Fibroblast of upper back skin (primary cell): ENCODE measurements at places on chromosomes 1 and 21.

- DNase-seq, result no peak
Measured at GRCh38 chr1:156530006-156530405, 29.4 kb upstream of the MEF2D start.

DNA sequence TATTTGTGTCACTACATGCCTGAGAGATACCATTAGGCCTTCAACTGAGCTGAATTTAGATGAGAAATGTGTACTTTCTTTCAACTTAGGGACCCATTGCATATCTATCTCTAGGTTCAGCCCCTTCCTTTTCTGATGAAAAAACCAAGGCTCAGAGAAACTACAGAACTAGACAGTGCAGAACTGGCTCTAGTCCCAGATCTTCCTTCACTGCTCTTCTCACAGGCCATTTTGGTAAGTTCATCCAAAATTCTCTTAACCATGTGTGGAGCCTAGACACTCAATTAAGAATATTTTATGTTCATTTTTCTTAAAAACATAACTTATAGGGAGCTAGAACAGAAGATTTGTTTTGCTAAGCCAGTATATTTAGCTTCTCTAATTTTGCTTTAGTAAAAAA is 128.9 kb downstream of the ASTN1 start:
- no peak for DNase-seq

DNA sequence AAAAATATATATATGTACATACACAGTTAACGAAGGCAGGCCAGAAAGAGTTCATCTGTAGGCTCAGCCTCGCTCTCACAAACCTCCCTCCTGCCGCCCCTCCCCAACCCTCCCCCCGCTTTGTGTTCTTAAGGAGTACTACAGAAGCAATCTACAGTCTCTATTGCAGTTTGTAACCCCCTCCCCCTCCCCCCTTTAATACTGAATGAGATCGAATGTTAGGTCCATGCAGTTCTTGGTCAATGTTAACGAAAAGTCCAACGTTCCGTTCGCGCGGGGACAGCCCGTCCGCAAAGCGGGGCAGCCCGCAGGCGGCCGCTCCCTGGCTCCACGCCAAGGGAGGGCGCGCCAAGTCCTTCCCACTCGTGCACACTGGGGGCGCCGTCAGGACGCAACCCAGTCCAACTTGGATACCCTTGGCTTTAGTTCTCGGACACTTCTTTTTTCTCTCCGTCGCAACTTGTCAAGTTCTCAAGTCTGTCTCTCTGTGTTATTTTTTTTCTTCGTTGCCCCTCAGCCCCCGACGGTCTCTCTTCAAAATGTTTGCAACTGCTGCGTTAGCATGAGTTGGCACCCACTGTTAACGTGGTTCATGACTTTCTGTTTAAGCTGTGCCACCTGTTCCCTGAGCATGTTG is 2.2 kb downstream of the JUN start:
- peak; percentile 66 for DNase-seq

- DNase-seq, result peak; percentile 46
Measured at GRCh38 chr1:153881751-153882150, 41.0 kb downstream of the GATAD2B start.

DNA sequence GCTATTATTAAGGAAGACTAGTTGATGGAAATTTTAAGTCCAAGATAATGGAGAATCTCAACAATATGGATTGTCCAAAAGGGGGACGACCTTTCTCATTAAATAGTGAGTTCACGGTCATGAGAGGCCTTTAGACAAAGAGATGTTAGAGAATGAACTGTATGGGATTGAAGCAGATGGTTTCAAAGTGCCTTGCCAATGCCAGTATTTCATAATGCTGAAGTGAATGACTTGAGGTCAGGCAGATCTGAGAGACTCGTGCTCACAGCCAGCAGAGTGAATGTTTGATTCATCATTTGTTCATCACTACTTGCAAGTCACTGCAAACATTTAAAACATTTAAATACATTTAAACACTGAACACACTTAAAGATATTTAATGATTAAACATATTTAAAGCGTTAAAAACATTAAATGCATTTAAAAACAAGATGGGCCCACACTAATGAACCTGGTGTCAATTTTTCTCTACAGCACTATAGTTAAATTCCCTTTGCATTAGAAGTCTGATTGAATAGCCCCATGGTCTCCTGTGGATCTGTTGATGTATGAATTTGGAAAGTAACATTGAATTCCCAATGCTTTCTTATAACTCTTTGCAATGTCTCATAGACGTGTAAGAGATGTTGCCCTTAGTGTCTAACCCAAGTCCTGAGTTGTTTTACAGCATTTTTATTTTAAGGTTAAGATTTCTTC is 80.7 kb downstream of the TGFB2 start:
- DNase-seq, result peak; percentile 73

DNA sequence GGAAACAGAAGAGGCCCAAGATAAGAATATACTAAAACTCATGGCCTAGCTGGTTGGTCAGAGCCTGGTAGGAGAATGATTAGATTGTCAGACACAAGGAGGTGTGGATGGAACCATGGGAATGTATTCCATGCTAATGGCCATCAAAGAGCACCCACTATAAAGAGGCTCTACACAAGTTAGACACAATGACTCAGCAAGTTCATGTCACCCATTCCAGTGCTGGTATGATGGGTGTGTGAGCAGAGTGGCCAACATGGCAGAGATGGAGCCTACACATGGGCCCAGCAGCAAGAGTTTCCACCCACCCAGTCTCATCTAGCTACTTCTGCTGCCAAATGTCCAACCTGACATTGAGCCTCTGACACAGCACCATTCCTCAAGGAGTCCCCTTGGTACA is 97.5 kb upstream of the COG2 start:
- DNase-seq, result no peak

DNA sequence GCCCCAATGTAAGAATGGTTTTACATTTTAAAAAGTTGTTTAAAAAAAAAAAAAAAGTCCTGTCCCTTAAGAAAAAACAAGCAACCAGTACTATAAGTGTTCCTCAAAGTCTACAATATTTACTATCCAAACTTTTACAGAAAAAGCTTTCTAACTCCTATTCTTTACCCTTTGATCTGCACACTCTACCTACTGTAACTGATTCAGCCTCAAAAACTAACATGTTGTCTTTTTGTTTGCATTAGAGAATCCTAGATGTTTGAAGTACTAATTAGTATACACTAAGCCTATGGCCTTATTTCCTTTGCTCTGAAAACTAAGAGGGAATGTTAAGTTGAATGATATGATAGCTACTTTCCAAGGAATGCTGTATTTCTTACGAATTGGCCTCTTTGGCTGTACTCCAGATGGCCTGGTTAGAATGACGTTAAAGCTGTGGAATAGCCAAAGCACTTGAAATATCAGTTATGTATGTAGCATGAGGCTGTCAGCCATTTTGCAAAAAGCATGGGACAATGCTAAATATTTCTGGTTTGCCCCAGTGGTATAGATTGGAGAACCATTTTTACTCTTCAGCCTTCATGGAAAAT is 234.8 kb downstream of the GPR52 start:
- DNase-seq, result peak; percentile 83

DNA sequence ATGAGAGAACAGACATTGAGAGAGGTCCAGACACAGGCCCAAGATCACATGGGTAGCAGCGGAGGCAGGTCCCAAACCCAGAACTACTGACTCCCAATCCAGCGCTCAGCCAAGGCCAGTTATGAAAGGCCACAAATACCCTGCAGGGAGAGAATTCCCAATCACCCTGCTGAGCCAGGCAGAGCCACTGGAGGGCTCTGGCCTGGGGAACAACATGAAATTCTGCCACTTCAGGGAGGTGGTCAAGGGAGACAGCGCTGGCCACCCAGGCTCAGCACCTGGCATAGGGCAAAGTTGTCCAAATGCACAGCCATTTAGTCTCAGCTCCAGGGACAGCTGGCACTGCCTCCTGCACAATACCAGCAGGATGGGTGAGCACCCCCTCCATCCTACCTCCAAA is 27.5 kb downstream of the SLC9A1 start:
- no peak for DNase-seq

- DNase-seq, result peak; percentile 71
Measured at GRCh38 chr1:224427346-224427745, 7.3 kb downstream of the WDR26 start.

DNA sequence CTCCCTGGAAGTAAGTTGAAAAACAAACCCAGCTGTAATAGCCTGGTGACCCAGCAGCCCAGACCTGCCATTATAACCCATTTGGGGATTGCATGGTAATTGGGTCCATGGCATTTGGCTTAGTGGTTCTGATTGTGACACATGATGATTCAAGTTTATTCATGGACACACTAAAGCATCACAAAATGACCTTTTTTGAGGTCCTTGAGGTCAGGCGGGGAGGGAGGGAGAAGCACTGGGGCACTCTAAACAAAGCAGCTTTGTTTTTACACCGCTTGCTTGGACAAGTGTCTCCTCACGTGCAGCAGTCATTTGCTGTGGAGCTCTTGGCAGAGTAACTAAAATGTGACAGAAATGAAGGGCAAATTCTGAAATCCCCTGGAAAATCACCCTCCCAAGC is 241.0 kb upstream of the SGIP1 start:
- DNase-seq, result no peak

- peak; percentile 77 for DNase-seq
Measured at GRCh38 chr1:72485801-72486200, 203.5 kb upstream of the NEGR1 start.

DNA sequence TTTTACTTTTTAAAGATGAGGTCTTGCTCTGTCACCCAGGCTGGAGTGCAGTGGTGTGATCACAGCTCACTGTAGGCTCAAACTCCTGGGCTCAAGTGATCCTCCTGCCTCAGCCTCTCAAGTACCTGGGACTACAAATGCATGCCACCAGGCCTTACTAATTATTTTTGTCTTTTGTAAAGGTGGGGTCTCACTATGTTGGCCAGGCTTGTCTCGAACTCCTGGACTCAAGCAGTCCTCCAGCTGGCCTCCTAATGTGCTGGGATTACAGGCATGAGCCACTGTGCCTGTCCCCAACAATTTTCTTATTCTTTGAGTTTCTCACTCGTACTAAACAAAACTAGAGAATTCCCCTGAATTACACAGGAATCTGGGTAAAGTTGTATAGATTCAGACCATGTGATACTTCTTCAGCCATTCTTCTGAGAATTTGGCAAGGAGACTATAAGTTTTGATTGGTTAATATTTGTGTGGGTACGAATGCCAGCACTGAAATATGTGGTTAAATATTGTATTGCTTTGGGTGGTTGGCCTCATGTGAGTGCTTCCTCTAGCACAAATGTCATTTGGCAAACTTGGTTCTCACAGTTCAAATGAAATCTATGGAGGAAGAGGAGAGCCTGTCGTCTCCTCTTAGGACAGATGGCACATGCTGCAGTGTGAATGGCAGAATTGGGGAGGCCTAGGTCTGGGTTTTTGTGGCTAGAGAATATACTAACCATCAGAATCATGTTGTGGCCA is 104.9 kb downstream of the RUNX1 start:
- DNase-seq, result no peak
